ENCODE measurements at places on chromosomes 11 and 22. TPM values are rescaled to one million over a fixed set of nuclear protein-coding genes. Genes with fewer than 3 reads are reported as not detected.

The NXPE2 gene
- 0.71 TPM for total RNA-seq

GRCh38 chr11:57530596-57531507 lies at the start of gene TIMM10:
TSS of gene TIMM10 (minus strand) at chr11:57530754. CDS start at chr11:57530189, 565 bp downstream.
- DNase-seq, result peak; percentile 96

DNA sequence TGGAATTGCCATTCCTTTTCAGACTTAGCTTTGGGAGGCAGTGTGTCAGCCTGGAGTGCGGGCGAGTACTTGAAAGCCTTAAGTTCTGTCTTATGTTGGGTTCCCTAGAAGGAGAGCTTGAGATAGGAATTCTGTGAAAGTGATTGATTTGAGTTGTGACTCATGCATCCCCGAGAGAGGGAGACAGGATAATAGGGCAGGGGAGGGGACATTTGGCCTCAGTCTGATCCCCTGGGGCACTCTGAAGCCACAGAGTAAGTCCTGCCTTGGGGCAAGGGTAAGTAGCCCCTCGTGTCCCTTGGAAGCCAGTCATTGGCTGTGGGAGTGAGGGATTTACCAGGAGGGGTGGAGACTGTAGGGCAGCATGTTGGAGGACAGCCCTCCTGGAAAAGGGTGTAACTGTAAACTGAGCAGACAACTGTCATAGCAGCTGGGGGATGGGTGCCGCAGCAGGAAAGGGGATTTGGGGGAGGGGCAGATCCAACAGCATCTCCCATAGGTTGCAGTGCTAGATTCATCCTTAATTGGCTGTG lies 44.0 kb downstream of the KIAA1671 start:
- no peak for DNase-seq

DNA sequence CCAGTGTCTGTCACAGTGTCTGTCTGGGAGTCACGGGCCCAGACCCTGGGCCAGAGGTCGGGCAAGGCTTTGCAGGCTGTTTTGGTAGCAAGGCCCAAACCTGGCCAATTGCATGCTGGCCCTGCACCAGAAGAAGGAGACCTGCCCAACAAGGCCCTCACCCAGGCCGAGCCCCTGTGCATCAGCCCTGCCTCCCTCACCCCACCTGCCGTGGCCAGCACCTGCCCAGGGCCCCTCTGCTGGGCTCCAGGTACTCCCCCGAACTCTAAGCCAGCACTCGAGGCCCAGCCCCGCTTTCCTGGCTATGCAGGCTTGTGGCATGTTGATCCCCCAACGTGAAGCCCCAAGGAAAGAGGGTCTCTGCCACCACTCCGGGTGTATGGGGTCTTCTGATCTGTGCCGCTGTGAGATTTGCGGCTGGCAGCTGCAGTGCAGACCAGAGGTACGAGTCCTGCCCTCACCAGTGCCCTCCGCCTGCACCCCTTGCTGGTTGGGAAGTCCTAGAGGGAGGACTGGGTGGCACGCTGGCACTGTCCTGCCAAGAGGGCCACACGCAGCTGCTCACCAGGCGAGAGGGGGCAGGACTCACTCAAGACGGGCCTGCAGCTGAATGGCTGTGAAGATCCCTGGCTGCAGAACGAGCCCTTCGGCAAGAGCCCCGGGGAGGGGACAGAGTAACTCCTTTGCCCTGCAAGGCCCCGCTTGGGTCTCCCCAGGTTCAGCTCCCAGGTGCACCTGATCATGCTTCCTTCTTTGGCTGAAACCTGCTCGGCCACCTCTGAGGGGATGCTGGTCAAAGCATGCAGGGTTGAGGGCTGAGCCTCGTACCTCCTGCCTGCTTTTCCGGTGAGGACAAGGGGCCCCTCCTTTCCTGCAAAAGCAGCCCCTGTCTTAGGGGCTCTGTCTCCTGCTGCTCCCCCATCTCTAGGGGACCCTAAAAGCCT lies 6.7 kb upstream of the SEPTIN5 start:
- DNase-seq, result no peak

DNA sequence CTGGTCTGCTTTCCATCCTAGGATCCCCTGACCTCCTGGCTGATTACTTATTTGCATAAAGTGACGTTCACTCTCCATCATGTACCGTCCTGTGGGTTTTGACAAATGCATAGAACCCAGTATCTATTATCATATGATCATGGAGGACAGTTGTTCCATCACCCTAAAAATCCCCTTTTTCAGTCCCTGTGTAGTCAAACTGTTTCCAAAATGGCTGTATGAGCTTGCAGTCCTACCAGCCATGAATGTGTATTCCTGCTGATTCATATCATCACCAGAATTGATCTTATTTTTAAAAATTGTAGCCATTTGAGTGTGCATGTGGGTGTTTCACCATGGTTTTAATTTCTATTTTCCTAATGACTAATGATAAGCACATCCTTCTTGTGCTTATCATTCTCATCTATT lies 108.8 kb downstream of the MPPED1 start:
- no peak for DNase-seq

GRCh38 chr11:95714843-95715776 lies 74.5 kb downstream of the FAM76B start:
- no peak for DNase-seq

- no peak for DNase-seq
These were observed 11.1 kb downstream of the ZP1 start for GRCh38 chr11:60878245-60879101.

Measured in sciatic nerve (tissue), 2 donors.